ENCODE measurements at places on chromosomes 1 and 21. TPM values are rescaled to one million over a fixed set of nuclear protein-coding genes. Genes with fewer than 3 reads are reported as not detected.

MRTO4 gene
- total RNA-seq = 10.2 TPM

MORN1 gene
- total RNA-seq = 5.3 TPM

PLCH2 gene
- 0.25 TPM for total RNA-seq

KLF18 gene
- total RNA-seq = not detected

PRAMEF13 gene
- total RNA-seq = not detected

C1orf74 gene
- total RNA-seq = 2.0 TPM

MARK1 gene
- 16.6 TPM for total RNA-seq
